ENCODE measurements at places on chromosomes 3 and 15. TPM values are rescaled to one million over a fixed set of nuclear protein-coding genes. Genes with fewer than 3 reads are reported as not detected.

The ERICH6 gene
- not detected for total RNA-seq

The RAB6B gene
- total RNA-seq = 3.7 TPM

The GPD1L gene
- 62.4 TPM for total RNA-seq

The TAGLN3 gene
- not detected for total RNA-seq

The MAP1A gene
- total RNA-seq = 12.7 TPM

The KLHDC8B gene
- total RNA-seq = 31.2 TPM

The GADL1 gene
- 0.10 TPM for total RNA-seq

The PRRT3 gene
- 2.5 TPM for total RNA-seq

The MYL3 gene
- 4.9 TPM for total RNA-seq

The SCAP gene
- total RNA-seq = 68.6 TPM

The ZMAT3 gene
- total RNA-seq = 14.3 TPM

The SLC28A1 gene
- total RNA-seq = not detected
